ENCODE measurements at places on chromosomes 12 and 14. TPM values are rescaled to one million over a fixed set of nuclear protein-coding genes. Genes with fewer than 3 reads are reported as not detected.

TSPAN19 gene
- 0.13 TPM for total RNA-seq

SIX4 gene
- 15.8 TPM for total RNA-seq

KRT4 gene
- not detected for total RNA-seq

LRIG3 gene
- total RNA-seq: 60.8 TPM

CLMN gene
- total RNA-seq: 5.3 TPM

SRGAP1 gene
- total RNA-seq: 16.8 TPM

KRT71 gene
- not detected for total RNA-seq

ASIC1 gene
- 4.8 TPM for total RNA-seq

RNASE2 gene
- not detected for total RNA-seq

PAPLN gene
- total RNA-seq: 106 TPM

LPAR5 gene
- 2.1 TPM for total RNA-seq

OR6J1 gene
- not detected for total RNA-seq

DNAH10 gene
- total RNA-seq: 0.25 TPM

INHBE gene
- total RNA-seq: 3.9 TPM
